Inflammatory macrophage (primary cell): ENCODE measurements at places on chromosomes 1 and 21.

- no peak for DNase-seq
Observed at GRCh38 chr21:41582298-41582840, 74.4 kb upstream of the TMPRSS2 start.

DNA sequence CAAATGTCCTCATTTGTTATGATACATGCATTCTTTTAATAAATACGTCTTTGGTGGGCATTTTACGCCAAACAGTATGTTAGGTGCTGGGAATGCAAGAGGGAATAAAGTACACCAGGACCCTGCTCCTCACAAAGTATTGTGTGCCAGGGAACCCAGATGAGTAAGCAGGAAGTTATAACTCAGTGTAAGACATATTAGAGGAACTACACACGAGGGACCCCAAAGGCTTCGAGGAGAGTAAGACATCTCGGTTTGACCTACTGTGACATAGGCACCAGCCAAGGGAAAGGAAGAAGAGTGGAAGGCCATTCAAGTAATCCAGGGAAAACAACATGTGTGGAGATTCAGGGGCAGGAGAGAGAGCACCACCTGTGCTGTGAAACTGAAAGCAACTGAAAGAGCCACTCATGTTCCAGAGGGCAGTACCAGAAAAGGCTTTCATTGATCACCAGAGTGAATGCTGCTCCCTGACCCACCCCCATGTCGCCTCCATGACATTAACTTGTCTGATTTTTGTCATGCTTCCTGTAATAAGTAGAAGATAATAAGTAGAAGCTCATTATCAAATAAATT is 542.5 kb upstream of the PKN2 start:
- peak; percentile 0 for DNase-seq

DNA sequence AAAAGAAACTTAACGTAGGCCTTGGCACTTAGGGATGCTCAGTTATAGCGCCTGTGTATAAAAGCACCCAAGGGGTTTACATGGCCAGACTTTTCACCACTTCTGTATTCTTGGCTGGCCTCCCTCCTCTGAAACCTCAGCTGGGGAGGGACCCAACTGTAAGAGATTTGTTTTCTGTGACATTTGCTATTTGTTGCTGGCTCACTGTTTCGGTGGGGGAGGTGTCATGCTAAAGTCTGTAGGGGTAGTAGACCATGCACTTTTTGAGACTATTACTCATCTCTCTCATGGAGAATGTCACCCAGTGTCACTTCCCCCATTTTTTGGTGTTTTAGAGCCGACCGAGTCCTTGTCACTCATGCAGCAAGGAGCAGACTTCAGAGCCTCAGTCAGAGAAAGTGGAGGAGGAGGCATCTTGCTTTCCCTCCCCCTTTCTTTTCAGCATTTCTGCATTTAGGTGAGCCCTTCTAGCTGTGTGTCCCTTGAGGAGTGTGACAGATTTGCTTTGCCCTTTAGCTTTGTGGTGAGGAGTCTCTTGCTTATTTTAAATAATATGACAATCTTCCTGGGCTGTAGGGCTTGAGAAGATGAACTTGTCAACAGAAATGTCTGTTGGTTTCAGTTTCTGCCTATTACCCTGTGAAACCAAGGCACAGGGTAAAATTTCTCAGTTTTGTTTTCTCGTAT is 160.1 kb downstream of the FASLG start:
- peak; percentile 85 for DNase-seq

- DNase-seq = peak; percentile 57
Observed at GRCh38 chr1:24695202-24695974, 49.9 kb upstream of the CLIC4 start.

- no peak for DNase-seq
Observed at GRCh38 chr1:79151006-79151796, 144.7 kb upstream of the ADGRL4 start.

DNA sequence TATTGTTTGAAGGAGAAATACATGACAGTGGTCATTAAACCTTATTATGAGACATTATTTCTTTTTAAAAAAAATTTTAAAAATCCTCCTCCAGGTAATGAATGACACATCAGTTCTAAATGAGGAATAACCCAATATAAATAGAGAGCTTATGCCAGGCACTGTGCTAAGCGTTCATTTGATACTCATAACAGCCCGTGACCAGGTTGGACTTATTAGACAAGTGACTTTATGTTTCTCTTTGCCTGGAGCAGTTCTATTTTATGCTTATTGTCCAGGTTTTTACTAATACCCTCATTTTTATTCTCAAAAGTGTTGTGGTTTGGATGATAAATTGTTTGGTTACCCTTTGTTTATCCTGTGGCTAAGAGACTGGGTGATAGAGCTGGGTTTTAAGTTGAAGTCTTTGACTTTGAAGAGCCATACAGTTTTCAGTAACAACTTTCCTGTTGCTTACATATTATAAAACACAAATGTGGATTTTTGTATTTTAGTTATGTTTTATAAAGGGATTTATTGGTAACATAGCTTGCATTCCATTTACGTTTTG is 84.2 kb downstream of the RABGAP1L start:
- DNase-seq = no peak

- no peak for DNase-seq
Observed at GRCh38 chr1:220796530-220796929, 9.8 kb downstream of the MTARC1 start.

GRCh38 chr21:45302082-45303061 is 14.7 kb upstream of the POFUT2 start:
- no peak for DNase-seq

- peak; percentile 90 for DNase-seq
Observed at GRCh38 chr21:43645136-43645891, 14.0 kb downstream of the HSF2BP start.

DNA sequence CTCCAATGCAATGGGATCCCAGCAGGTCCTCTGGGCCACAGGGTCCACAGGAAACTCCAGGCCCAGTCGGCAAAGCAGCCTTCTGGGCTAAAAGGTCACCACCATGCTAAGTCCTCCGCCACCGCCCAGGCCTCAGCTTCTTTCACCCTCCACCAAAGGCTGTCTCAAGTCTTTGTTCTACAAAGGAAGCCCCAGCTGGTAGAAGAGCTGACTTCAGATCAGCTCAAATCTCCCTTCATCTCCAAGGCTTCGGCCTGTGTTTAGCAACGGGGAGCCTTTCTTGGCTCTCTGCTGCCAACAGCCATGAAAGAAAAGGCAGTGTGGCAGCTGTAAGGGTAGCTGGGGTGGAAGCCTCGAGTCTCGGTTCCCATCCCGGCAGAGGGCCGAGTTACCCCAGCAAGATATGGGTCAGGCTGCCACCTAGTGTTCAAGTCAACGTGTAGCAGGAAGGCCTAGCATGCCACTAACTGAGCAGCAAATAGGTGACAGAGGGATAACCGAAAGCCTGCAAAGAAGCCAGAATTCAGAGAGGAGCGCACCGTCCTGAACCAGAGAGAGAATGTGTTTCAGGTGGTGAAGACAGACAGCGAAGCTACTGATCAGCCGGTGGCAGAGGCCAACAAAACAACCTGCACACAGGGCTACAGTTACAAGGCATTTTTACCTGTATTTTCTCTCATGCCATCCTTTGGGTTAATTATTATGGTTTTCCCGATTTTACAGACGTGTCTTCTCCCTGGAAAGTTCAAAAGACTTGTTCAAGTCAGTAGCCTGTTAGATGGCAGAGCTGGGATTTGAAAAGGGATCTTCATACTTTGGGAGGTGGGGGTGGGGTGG is 26.8 kb upstream of the CRNN start:
- peak; percentile 77 for DNase-seq

- DNase-seq = no peak
Observed at GRCh38 chr21:36908260-36908908, 58.1 kb downstream of the HLCS start.

DNA sequence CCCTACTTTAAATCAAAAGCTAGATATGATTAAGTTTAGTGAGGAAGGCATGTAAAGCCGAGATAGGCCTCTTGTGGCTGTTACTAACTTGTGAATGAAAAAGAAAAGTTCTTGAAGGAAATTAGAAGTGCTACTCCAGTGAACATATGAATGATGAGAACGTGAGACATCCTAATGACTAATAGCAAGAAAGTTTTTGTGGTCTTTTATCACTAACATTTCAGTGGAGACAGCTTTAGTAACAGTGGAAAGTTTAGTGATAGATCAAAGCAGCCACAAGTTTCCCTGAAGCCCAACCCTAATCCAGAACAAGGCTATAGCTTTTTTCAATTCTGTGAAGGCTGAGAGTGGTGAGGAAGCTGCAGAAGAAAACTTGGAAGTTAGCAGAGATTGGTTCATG is 73.6 kb upstream of the LRRC8B start:
- DNase-seq = no peak

DNA sequence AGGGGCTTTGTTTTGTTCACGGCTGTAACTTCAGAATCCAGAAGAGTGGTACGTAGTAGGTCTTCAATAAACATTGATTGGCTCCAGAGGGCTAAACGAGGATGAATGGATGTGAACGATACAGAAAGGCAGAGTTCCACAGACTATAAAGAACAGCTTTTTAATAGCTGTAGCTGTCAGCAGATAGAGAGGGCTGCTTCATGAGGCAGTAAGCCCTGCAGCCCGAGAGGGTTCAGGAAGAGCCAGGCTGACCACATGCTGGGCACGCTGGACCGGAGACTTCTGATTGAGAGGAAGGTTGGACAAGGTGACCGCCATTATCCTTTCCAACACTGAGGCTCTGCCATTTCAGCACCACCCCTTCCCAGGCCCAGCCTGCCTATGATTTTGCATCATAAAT is 45.3 kb downstream of the KIRREL1 start:
- DNase-seq = no peak

DNA sequence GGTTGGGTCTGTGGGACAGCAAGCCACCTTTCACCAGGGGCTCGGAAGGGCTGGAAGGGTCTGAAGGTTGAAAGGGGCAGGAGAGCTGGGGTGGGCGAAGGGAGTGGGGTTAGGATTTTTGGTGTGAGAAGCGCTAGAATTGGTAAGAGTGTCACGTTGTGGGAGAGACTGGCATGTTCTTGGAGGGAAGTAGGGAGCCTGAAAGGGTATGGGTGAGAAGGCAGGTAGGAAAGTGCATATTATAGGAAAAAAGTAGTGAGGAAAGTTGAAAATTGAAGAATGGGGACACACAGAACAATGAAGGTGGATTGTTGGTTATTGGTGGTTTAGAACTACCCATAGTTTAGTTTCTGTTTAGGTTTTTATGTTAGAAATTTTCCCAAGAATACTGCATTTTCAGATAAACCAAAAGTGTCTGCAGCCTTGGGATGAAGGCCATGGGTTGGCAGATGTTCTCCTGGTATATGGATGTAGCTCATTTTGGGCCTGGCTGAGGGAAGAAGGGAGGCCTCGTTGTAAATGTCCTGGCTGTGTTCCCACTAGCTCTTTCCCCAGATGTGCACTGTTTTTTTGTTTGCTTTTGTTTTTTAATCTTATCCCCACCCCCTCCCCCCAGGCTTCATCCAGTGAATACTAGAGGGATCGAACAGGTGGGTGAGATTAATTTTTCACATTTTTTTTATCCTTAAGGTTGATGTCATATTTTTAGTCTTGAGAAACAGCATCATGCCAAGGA is 1.2 kb downstream of the LRRC42 start:
- DNase-seq = no peak

DNA sequence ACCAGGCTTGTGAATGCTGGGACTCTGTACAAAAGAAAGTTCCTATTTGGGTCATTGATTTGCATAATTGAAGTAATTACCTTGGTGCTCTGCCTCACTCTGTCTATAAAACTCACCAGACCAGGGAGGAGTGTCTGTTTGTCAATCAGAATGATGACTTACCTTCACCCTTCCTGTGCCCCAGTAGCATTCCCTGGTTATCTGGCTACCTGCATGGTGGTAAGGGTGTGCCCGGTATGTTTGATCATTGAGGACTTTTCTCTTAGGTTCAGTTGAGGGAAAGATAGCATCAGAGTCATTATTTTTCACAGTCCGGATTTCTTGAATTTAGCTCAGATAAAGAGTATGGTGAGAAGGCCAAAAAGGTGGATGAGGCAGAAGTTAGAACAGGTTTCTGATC is 190.0 kb downstream of the BRINP2 start:
- DNase-seq = no peak

- DNase-seq = peak; percentile 76
Observed at GRCh38 chr1:2231532-2232254, 3.6 kb downstream of the SKI start.

DNA sequence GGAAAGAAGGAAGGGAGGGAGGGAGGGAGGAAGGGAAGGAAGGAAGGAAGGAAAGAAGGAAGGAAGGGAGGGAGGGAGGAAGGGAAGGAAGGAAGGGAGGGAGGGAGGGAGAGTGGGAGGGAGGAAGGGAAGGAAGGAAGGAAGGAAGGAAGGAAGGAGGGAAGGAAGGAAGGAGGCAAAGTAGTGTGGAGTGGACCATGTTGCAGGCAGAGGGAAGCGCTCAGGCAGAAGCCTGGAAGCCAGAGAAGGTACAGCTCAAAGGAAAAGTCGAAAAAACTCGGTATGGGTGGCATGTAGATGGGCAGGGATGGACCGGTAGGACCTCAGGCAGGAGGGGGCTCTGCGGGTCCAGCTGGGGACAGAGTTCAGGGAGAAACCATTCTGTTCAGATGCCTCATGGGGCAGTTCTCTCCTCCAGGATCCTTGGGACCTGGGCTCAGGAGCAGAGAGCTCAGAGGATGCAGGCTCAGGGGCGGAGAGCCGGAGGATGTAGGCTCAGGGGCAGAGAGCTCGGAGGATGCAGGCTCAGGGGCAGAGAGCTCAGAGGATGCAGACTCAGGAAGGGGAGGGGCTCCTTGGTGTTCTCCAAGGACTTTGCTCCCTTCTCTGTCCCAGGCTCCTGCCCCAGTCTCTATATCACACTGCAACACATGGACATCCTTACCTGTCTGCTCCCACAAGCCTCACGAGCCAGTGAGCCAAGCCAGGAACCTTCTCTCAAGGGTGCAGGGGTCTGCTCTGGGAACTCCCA is 13.6 kb upstream of the PADI3 start:
- no peak for DNase-seq

DNA sequence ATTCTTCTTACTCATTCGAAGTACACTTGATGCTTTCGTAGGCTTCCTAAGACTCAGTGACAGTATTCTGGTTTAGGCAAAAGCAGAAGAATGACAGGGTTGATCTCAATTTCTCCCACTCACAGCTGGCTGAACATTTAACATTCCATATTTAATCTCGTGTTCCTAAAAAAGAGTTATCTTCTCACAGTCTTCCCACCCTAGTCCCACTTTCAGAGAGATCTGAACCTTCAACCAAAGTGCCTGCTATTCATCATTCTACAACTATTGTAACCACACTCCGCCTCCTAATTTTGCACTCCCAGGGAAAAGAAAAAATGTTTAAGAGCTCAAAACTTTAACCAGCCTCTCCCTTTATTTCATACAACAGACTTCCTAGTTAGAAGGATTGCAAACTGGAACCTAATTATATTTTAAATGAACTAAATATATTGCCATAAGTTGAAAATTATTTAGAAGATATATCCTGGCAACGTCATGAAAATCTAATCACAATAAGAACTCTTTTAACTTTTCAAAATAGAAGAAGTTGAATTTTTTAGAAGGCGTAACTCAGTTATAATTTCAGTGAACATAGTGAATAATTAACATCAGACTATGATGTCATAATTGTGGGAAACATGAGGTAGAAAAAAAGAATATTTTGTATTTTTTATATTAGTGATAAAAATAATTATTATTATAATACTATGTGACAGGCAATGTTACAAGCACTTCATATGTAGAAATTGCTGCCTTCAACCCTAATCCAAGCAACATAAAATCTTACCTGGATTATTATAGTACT is 540.9 kb upstream of the ADGRL2 start:
- DNase-seq = no peak
